ENCODE measurements at places on chromosomes 1 and 21. TPM values are rescaled to one million over a fixed set of nuclear protein-coding genes. Genes with fewer than 3 reads are reported as not detected.
A peak's percentile ranks its signal among the peaks of the same experiment; 100 is the strongest.

GRCh38 chr1:231828182-231828920 lies 201.8 kb downstream of the DISC1 start:
- DNase-seq, result no peak
- H3K4me1 ChIP-seq, result peaks cover 13% of the 10 kb centered on the region
- no peak overlapping the region for H3K27ac ChIP-seq
- H3K27me3 ChIP-seq, result no peaks in the 10 kb centered on the region
- no peaks in the 10 kb centered on the region for H3K36me3 ChIP-seq
- H3K4me3 ChIP-seq, result no peak overlapping the region

Gene CLCA2
- total RNA-seq, result not detected

Gene TEKT2
- total RNA-seq, result not detected

Gene CYP4B1
- total RNA-seq, result 578 TPM

DNA sequence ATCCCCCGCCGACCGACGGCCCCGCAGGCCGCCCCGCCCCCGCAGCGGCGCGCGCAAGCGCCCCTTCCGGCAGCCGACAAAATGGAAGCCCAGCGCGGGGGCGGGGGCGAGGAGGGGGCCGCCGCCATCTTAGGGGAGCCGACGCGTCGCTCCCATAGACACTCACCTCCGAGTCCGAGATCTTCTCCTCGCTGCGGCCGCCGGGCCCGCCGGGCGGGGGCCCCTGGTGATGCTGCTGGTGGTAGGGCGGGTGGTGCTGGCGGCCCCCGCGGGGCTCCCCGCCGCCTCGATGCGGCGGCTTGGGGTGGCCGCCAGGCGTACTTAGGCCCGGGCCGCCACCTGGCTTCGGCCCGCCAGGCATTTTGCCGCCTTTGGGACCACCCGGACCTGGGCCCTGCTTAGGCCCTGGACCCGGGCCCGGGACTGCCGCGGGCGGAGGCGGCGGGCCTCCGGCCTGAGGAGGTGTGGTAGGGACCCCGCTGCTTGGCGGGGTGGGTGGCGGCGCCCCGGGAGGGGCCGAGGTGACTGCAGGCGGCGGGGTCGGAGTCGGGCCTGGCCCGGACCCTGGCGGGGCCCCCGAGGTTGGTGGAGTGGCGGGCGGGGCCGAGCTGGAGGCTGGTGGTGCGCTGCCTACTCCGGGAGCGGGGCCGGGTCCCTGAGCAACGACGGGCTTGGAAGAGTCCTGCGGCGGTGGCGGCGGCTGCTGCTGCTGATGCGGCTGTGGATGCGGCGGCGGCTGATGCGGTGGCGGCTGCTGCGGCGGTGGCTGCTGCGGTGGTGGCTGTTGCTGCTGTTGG lies 691 bp downstream of the SFPQ start:
- H3K4me1 ChIP-seq, result peaks cover 37% of the 10 kb centered on the region
- H3K36me3 ChIP-seq, result peaks cover 43% of the 10 kb centered on the region
- peak overlapping the region; percentile 97 for H3K4me3 ChIP-seq
- no peaks in the 10 kb centered on the region for H3K27me3 ChIP-seq
- H3K27ac ChIP-seq, result peak overlapping the region; percentile 99
- peak; percentile 69 for DNase-seq
